HFFc6 (cell line): ENCODE measurements at places on chromosomes 2 and 18.

DNA sequence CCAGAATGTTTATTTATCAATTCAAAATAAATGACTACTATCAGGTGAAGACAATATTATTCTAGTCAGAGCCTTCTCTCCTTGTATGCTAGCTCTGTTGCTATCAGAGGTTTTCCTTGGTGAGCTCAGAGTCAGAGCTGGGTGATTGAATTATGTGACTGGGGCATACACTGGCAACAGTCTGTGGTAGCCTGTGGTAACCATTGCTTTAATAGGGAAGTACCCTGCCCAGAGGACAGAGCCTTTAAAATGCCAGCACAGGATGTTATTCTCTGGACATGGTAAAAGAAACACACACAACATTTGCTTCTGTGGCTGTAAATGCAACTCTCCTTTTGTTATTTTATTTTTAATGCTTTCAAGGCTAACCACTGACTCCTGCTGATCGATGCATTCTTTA, 124.7 kb downstream of the PPP1R1C start:
- DNase-seq, result no peak

DNA sequence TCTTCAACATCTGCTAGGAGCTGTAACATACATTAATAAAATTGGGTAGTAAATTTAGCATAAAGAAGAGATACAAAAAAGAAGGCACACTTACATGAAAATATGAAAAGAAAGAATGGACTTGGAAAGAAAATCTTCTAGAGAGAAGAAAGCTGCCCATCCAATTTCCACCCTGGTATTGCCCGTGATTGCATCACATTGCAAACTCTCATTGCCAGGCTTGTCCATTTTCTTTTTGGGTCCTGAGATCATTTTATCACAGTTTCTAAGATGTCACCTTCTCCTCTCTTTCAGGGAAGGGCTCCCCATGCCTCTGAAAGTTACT, 321.5 kb downstream of the RND3 start:
- DNase-seq, result no peak

DNA sequence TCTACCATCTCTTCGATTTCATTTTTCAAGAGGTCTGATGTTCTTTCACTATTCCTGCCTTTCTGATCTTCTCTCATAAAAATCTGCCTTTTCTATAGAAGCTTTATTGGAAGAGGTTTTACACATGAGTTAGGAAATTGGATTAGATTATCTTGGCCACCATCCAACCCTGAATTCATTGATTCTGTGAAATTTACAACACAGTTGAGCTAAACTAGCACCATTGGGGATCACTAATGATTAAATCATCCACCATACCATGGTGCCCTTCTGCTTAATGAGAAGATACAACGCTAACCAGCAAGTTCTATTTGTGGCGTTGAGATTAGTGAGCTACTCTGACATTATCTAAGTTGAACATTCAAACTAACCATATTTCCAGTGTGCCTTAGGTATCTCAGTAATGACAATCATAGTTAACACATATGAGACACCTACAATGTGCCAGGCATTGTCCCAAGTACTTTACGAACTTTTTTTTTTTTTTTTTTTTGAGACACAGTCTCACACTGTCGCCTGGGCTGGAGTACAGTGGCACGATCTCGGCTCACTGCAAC, 17.3 kb upstream of the LBH start:
- no peak for DNase-seq

- no peak for DNase-seq
Measured at GRCh38 chr2:36408198-36408703, 52.7 kb downstream of the CRIM1 start.

- no peak for DNase-seq
Measured at GRCh38 chr2:190535586-190535985, 1.1 kb upstream of the NEMP2 start.

GRCh38 chr2:46776687-46777327, 138.8 kb downstream of the MCFD2 start:
- DNase-seq, result peak; percentile 56

GRCh38 chr2:37829202-37829601, 95.9 kb upstream of the RMDN2 start:
- peak; percentile 98 for DNase-seq

DNA sequence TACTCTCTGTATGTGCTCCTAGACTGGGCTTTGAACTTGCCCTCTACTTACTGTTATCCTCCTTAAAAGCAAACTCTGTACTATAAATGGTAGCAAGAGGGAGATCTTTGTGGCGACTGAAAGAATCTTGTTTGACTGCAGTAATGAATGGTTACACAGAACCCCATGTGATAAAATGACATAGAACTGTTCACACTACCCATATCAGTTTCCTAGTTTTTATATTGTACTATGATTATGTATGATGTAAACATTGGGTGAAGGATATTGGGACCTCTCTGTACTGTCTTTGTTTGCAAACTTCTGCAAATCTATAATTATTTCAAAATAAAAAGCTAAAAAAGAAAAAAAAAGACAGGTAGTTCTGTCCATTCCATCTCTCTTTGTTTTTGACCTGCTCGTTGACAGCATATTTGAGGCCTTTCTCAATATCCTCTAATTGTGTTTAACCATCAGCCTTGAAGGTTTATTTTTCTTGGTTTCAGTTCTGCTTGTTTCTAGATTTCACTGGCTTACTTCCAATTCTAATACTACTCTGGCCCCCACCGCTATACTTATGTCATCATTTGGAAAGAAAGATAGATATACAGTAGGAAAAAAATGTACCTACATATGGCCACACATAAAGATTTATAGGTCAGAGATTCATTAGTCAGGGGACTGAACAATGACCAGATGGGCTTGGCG, 79.2 kb upstream of the MYO3B start:
- no peak for DNase-seq

- DNase-seq, result no peak
Measured at GRCh38 chr2:99656994-99657393, 167.2 kb upstream of the REV1 start.

GRCh38 chr2:205617905-205618304, 64.4 kb upstream of the NRP2 start:
- no peak for DNase-seq

- DNase-seq, result no peak
Measured at GRCh38 chr2:218393750-218394290, 5.8 kb upstream of the CTDSP1 start.

DNA sequence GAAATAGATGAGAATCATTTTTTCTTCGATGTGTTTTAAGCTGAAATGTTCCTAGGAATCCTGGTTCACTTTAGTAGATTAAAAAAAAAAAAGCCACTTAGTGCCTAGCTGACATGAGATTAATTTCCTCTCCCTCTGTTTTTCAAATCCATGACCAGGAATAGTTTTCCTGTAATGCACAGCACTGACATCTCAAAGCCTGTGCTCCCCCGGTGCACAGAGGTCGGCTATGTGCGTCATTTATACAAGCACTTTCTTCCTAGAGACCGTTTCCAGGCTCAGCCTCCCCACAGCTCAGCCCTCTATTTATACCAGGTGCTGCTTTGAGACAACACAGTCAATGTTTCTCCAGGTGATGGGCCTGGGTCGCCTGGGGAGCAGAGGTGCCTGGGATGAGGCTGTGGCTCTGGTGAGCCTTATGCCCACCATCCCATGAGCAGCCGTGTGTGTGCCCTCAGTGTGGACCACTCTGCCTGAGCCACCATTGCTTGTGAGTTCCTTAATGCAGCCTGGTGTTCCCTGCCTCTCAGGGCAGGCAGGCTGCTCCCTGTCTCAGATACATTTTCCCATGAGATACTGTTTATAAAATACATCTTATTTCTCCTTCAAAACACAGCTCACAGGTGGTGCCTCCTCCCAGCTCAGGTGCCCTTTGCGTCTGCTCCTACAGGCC, 515.7 kb upstream of the HS6ST1 start:
- DNase-seq, result no peak

GRCh38 chr18:56351911-56352500, 286.4 kb downstream of the TXNL1 start:
- DNase-seq, result no peak

DNA sequence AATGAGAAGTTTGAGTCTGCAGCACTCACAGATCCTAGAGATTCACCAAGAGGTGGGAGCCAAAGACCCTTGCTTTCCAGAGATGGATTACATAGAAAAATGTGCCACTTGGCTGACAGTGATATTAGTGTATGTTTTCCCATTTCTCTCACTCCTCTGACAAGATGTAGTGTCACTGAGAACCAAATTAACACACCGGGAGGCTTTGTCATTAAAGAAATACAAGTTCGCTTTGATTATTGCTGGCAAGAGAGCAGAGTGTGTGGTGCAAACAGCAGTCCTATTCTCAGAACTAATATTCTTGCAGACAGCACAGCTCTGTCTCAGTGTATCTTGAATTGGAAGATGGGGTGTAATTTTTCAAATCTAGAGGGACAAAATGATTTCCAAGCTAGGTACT, 171.6 kb upstream of the SETBP1 start:
- no peak for DNase-seq

- no peak for DNase-seq
Measured at GRCh38 chr18:72376256-72376655, 167.9 kb downstream of the CBLN2 start.

DNA sequence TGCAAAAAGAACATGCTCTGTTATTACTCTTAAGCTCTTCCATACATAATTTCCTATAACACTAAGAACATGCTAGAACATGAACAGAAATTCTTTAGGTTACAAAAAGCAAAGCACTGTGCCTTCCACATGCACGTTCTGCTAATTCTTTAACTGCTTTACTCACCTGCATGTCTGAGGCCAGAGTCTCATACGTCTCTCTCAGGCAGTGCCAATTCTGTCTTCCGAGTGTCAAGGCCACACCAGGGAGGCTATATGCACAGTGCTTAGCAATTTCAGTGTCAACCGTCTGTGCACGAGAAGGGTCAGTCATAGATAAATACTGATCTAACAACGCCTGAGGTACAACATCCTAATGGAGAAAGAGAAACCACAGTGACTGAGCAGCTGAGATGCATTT, 55.1 kb downstream of the PPP4R1 start:
- DNase-seq, result no peak

DNA sequence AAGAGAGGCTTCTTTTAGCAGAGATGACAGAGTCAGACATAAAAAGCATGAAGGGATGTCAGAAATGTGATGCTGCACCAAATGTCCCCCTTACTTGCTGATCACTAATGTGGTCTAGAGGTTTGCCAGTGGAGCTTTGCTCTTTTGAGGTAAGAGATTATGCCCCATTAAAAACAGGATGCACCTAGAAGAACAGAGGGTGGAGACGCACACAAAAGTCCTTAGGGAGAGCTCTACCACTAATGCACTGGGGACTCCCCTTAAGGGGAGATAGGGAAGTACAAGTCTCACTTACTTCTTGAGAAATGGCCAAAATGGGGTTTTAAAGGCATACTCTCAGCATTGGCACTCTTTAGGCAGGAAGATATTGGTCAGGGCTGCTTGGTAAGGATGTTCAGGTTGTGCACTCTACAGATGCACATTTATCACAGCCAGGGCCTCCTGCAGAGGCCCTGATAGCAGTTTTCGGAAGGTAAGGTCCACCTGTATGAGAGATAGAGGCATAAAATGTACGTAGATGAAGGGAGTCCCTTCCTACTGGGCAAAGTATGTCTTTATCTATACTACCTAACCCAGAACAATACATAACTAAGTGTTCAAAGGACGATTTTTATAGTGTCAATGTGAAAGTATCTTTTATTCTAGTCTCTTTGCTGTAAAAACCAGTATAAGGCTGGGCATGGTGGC, 17.0 kb upstream of the SCYGR1 start:
- DNase-seq, result no peak

- DNase-seq, result no peak
Measured at GRCh38 chr18:50282521-50283335, 1.4 kb upstream of the MBD1 start.
